Mesothelial cell of epicardium (in vitro differentiated cells): ENCODE measurements at places on chromosomes 5 and 9.

DNA sequence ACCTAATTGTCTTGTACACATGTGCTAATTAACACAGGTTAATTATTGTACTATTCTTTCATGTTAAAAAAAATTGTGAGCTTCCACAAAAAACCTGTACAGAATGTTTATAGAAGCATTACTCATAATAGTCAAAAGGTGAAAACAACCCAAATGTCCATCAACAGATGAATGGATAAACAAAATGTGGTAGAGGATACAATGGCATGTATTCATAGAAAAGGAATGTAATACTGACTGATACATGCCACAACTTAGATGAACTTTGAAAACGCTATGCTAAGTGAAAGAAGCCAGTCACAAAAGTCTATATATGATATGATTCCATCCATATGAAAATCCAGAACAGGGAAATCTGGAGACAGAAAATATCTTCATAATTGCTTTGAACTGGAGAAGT lies 25.6 kb downstream of the RRAGA start:
- DNase-seq: no peak

DNA sequence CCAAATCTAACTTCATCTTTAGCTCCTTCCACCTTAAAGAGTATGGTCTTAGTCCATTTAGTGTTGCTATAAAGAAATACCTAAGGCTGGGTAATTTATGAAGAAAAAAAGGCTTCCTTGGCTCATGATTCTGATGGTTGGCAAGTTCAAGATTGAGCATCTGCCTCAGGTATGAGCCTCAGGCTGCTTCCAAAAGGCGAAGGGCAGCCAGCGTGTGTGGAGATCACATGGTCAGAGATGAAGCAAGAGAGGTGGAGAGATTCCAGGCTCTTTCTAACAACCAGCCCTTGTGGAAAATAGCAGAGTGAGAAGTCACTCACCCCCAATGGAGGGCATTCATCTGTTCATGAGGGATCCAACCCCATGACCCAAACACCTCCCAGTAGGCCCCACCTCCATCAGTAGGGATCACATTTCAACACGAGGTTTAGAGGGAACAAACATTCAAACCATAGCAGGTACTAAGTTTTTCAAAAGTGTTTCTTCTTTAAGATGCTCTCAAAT lies 225.9 kb downstream of the SGCD start:
- DNase-seq: no peak

- DNase-seq: peak; percentile 62
Observed at GRCh38 chr9:133148199-133149129, 15.2 kb downstream of the GBGT1 start.

GRCh38 chr9:131297903-131298302 lies 8.4 kb downstream of the PLPP7 start:
- DNase-seq: no peak

- no peak for DNase-seq
Observed at GRCh38 chr5:79702606-79703380, 13.2 kb downstream of the CMYA5 start.

DNA sequence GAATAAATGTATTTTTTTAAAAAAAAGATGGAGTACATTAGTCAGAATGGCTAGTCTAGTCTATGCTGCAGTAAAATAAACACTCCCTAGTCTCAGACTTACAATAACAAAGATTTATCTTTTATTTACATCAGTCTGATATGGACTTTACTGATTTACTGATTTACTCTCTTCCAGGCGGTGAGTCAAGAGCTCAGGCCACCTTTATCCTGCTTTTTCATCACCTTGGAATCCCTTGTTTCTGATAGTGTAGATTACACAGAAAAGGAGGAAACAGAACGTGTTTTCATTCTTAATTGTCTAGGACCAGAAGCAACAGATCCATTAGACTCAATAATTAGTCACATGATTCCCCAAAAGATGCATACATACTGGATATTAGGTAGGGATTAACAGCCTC lies 290.1 kb upstream of the TRPC7 start:
- no peak for DNase-seq

- DNase-seq: no peak
Observed at GRCh38 chr5:56356121-56356835, 123.1 kb upstream of the ANKRD55 start.
